Dermis microvascular lymphatic vessel endothelial cell (primary cell): ENCODE measurements at places on chromosomes 7 and 10. TPM values are rescaled to one million over a fixed set of nuclear protein-coding genes. Genes with fewer than 3 reads are reported as not detected.

GRCh38 chr10:22259280-22259679 lies 41.5 kb upstream of the EBLN1 start:
- DNase-seq, result no peak

DNA sequence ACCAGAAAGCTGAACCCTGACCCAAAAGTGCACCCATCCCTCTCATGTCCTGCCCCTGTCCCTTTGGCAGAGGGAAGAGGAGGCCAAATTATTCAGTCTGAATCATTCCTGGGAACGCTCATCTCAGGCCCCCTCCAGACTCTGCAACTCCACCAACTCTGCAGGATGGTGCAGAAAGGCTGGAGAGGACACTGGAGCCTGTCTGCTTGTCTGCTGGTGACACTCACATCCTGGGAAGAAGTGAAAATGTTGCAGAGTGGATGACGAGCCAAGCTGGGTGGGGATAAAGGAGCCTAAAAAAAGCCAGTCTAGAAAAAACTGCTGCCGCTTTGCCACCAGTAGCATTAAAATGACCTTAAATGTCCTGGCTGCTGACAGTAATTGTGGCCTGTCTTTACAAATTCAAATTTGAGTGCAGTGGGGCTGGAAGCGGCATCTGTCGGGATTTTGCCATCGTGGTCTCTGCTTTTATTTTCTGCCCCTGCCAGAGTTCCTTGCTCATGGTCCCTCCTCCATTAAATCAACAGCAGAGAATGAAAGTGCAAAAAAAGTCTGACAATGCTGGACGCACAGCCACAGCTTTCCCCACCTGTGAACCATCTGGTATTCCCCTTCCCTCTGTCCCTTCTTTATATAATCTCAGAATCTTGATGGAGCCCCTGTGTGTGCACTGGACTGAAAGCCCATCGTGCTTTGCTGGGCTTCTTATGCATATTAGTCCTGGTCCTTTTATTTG lies 63.9 kb downstream of the STK17A start:
- no peak for DNase-seq

DNA sequence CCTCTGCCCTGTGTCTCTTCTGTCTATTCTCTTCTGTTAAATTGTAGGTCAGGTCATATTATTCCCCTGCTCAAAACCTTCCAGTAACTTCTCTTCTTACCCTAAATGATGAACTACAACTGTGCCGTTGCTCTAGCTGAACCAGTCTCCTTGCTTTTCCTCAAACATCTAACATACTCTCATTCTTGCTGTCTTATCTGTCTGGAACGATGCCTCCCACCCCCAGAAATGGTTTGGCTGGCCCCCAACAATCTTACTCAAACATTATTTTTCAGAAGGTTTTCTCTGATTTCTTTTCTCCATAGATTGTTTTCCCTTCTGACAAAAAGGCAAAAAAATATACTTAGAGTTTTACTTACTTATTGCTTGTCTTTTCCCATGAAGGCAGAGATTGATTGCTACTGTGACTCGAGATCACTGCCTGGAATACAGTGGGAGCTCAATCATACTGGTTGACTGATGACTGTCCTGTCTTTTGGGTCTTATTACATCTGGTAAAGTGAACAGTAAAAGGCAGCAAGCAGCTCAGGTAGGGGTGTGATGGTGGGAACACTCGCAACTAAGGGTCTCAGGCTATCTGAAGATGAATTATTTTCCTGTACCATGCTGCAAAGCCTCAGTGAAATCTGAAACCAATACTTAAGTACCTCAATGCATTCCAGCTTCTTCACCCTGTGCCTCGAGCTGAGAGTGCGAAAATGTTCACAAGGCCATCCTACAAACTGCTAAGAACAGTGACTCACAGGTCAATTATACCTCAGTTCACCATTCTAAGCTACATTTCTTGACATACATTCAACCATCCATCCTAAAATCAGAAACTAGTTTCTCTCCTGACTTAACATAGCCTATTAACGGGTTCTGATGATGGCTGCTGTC lies 67.6 kb downstream of the DNMBP start:
- no peak for DNase-seq

DNA sequence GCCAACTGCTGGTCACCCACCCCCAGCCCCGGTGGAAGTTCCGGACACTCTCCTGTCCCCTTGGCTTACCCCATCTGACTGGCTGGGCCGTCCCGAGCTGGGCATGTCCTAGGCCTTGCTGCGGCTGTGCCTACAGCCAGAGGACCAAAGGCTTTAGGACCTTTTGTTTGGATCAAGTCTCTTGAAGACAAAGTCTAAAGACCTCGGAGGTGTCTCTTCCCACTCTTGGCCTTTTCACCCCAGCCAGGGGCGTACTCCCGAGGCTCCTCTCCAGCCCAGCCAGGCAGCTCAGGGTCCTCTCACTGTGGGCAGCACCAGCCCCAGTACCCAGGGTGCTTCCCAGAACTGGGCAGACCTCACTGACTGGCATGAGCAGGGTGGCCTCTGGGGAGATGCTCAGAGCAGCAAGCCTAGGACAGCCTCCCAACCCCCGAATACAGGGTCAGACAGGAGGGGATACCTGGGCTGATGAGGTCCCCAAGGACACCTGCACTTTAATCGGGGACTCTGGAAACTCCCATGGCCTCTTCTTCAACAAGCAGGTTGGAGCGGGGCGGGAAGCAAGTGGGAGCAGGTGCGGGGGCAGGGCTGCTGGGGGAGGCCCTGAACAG lies 2.7 kb upstream of the PWWP2B start:
- no peak for DNase-seq

DNA sequence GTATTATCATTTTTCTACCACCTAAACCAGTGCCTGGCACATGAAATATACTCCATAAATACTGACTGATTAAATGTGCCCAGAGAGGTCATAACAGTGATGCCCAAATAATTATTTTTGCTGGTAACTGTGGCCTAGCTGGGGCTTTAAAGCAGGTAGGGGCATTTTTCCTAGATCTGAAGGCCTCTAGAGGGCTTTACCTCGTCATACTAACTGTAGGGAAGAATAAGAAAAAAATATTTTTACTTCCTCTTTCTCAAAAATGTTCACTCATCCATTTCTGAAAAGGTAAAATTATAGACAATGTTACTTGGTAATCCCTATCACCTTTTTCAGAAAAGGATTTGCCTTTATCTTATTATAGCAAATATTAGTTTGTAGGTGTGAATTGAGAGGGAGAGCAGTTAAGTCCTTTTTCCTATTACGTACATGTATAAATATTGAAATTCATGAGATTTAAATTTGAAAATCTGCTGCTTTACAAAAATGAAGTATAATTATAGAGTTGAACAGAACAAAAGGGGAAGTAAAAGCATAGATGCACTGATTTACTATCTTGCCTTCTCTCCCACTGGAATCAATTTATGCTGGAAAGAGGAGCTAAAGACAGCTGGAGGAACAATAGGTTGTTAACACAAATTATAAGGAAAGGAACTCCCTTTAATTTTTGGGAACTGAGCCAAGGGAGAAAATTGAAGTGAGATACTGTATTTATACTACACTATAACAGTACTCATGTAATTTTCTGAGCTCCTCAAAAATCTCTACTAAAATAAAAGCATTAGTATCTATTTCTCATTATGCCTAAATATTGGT lies 71.5 kb upstream of the NOBOX start:
- no peak for DNase-seq

Gene NPSR1
- not detected in 2 replicates for total RNA-seq

Gene HTR5A
- not detected in 2 replicates for total RNA-seq
